ENCODE measurements at places on chromosomes 5 and 9. TPM values are rescaled to one million over a fixed set of nuclear protein-coding genes. Genes with fewer than 3 reads are reported as not detected.
A peak's percentile ranks its signal among the peaks of the same experiment; 100 is the strongest.

DNA sequence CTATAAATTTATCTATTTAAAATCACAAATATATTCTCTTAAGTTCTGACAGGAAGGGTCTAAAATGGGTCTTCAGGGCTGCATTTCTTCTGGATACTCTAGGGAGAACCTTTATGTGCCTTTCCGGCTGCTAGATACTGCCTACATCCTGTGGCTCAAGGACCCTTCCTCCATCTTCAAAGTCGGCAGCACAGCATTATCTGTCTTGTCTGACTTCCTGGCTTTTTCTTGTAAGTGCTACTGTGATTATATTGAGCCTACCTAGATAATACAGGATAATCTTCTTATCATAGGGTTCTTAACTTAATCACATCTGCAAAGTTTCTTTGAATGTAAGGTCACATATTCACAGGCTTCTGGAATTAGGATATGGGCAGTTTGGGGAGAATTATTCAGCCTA, 943.8 kb upstream of the TYRP1 start:
- DNase-seq: no peak

GRCh38 chr5:158875272-158875679, 224.4 kb downstream of the EBF1 start:
- no peak for DNase-seq

DNA sequence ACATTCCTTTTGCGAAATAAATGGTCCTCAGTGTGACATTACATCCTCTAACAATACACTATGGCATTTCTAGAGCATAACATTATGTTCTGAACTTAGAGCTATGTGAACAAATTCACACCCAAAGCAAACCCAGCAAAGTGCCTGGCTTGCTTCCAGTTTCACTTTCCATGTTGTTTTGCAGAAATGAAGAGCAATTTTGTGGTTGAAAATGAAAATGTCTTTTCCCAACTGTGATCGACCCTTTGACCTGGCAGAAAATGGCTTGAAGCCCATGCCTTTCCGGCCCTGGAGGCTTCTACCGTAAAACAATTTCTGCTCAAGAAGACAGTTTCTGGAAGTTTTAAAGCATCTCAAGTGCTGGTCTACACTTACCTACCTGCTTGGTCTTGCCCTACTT, 344.7 kb upstream of the RGMB start:
- peak; percentile 15 for DNase-seq

- DNase-seq: no peak
These were observed 46.5 kb downstream of the ROPN1L start for GRCh38 chr5:10488144-10488543.

GRCh38 chr5:148858106-148858505, 31.7 kb downstream of the ADRB2 start:
- no peak for DNase-seq

DNA sequence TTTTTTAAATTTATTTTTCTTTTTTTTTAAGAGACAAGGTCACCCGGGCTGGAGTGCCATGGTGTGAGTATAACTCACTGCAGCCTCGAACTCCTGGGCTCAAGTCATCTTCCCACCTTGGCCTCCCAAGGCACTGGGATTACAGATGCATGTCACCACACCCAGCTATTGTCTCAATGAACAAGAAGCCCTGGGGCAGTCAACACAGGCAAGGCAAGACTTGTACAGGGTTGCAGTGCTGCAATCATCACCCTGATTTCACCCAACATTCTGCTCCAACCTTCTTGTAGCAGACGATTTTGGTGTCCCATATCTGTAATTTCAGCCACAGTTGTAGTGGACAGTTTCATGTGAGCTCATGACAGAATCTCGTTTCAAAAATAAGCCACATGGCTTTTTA, 205.8 kb upstream of the KIF2A start:
- no peak for DNase-seq

DNA sequence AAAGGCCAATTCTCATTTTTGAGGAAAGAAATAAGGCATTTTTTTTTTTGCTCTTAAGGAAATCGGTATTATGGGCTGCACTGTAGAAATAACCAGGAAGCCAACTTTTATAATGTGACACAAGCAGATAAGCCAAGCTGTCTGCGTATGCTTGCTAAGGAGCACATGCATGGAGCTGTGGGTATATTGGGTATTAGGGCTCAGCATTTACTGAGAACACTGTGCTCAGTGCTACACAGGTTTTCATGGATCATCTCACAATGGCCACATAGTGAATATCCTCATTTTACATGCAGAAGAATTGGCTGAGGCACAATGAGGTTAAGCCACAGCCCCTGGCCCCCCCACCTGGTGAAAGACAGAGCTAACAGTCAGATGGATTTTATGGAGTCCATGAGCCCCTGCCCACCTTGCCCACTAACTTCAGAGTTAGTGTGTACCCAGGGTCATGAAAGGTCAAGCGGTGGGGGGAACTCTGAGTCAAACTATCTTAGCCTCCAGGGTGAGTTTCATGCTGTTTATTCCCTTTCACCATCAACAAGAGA, 204.8 kb downstream of the SPATA31A6 start:
- no peak for DNase-seq

CD274 gene
- total RNA-seq: 0.49 TPM

TPPP gene
- 0.03 TPM for total RNA-seq

PLPP7 gene
- 1.8 TPM for total RNA-seq

EPB41L4B gene
- total RNA-seq: 1.7 TPM

Data from SJCRH30 (cell line).